ENCODE measurements at places on chromosomes 4 and X.

DNA sequence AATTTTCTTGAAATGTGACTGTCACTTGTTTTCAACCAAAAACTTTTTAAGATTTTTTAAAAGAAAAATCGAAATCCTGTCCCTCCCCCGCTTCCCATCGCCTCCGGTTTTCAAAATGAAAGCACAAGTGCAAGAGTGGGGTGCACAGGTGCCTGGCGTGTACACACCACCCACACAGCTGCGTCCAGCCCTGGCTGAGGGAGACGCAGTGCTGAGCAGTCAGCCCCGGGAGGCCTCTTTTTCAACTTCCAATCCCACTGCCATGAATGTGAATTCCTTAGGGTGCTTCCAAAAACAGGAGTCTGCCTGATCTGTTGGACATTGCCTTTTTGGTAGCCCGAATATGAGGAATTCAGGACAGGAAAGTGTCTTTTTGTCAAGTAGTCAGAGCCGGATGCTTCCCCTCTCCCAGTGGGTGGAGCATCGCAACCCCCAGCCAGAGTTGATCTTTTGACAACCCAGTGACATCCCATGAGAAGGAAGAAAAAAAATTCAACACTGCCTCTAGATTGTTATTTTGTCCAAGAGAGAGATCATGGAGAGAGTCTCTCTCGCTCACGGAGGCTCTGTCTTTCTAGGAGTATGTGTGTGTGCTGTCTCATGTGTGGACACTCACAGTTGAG lies 8.9 kb downstream of the PRRG3 start:
- DNase-seq = no peak

DNA sequence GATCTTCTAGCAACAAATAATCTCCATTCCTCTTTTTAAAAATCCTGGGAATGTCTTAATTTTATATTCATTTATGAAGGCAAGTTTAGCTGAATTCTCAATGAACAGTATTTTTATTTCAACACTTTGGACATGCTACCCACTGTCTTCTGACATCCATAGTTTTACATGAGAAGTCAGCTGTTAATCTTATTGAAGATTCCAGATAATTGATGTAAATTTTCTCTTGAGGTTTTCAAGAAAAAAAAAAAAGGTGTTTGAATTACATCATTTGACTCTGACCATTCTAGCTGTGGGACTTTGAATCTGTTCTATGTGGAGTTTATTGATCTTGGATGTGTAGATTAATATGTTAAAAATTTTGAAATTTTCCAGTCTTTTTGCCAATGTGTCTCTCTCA lies 28.0 kb downstream of the PDHA2 start:
- no peak for DNase-seq

DNA sequence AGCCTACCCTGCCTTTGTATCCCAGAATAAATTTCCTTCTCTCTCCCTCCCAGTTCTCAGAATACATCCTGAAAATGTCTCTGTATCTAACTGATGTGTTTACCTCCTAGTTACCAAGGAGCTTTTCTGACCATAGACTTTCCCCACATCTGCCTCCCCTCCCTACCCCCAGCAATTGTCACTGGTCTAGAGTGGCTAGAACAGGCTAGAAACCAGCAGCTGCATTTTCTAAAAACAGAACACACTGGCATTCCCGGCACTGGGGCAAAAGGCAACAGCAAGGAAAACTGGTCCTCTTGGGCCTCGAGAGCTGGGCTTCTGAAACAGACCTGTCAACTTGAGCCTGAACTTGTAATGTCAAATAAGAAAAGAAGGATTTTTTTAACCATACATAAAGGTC lies 16.4 kb downstream of the TASL start:
- no peak for DNase-seq

GRCh38 chrX:78555401-78555980 lies 103.6 kb downstream of the RTL3 start:
- DNase-seq = no peak

- no peak for DNase-seq
Measured at GRCh38 chr4:8829584-8829983, 42.1 kb downstream of the HMX1 start.

- DNase-seq = no peak
Measured at GRCh38 chr4:158762553-158762952, 6.3 kb upstream of the FNIP2 start.

DNA sequence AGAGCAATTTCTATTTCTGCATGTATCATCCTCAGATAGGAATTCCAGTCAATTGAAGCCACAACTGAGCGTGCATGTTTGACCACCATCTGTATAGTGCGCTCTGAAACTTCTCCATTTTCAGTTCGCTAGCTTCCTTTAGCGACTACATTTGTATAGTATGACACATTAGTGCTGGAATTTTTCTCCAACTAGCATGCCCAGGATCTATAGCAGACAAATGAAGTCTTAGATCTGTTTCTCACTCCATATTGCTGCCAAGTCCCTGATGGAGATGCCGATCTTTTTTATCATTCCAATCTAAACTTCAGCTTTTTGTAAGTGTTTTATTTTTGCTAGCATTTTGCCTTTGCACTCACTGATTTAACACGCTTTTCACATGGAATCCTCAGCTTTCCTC lies 774.8 kb upstream of the TENM3 start:
- DNase-seq = no peak

DNA sequence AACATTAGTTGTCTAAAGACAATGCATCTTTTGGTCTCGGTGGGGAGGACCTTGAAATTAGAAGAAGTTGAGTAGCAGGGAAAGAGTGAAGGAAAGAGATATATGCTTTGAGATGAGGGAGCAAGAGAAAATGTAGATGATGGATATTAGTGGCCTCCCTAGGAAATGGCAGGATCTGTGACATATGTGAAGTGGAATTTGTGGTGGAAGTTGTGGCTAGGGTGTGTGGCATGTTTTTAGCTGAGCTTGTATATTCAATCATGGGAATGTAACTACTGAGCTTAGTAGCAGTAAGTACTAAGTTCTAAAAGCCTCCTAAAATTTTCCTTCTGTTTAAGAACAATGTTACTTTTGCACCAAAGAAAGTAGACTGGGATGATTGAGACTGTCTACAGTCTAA lies 382.8 kb upstream of the CTSO start:
- no peak for DNase-seq
